ENCODE measurements at places on chromosomes 4 and X.
A peak's percentile ranks its signal among the peaks of the same experiment; 100 is the strongest.

- DNase-seq = no peak
Measured at GRCh38 chr4:143189528-143189927, 4.8 kb downstream of the USP38 start.

DNA sequence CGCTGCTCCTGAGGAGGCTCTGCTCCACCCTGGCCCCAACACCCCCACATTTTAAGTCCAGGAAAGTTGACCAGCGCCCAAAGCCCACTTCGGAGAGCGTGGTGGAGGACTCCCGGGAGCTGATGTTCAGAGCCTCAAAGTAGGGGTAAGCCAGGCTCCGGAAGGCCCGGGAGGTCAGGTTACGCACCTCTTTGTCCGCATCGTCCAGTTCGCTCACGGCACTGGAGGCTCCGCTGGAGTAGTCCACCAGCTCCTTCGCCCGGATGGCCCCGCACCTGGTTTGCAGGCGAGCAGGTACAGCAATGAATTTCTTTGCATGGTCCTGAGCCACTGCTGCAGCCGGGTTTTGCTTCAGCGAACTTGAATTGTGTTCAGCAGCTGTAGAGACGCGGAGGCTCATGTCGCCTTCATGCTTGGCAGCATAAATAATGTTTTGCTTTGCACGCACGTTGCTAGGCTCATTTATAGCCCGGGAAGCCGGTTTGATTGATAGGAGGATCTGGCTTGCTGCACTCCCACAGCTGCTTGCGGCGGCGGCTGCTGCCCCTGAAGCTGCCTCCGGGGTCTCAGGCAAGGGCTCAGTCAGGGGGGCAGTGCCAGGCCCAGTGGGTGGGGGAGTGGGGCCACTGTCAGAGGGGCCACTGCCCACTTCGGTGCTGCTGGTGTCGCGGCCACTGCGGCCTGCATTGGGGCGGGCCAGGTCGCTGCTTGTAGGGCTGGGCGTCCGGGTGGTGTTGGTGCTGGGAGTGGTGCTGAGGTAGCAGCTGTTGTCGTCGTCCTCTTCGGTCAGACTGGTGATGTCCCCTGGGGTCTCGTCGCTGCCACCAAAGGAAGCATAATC, 4.8 kb downstream of the C4orf54 start:
- DNase-seq = no peak

GRCh38 chrX:103367502-103367901, 8.8 kb upstream of the BEX3 start:
- no peak for DNase-seq

- DNase-seq = no peak
Measured at GRCh38 chr4:130053723-130054122, 957.8 kb downstream of the C4orf33 start.

- DNase-seq = no peak
Measured at GRCh38 chr4:86565651-86566050, 28.5 kb upstream of the PTPN13 start.

GRCh38 chrX:118756101-118756500, 28.7 kb downstream of the IL13RA1 start:
- no peak for DNase-seq

- DNase-seq = peak; percentile 50
Measured at GRCh38 chr4:112604589-112604988, 32.1 kb downstream of the ZGRF1 start.

GRCh38 chrX:138939038-138939437, 227.5 kb upstream of the FGF13 start:
- DNase-seq = no peak

GRCh38 chr4:116733370-116733769, 352.0 kb downstream of the TRAM1L1 start:
- DNase-seq = no peak

- no peak for DNase-seq
Measured at GRCh38 chrX:9494771-9495170, 29.9 kb downstream of the TBL1X start.

- DNase-seq = no peak
Measured at GRCh38 chr4:16461362-16461761, 235.1 kb upstream of the TAPT1 start.

- DNase-seq = no peak
Measured at GRCh38 chrX:108087792-108088191, 3.5 kb downstream of the PSMD10 start.

DNA sequence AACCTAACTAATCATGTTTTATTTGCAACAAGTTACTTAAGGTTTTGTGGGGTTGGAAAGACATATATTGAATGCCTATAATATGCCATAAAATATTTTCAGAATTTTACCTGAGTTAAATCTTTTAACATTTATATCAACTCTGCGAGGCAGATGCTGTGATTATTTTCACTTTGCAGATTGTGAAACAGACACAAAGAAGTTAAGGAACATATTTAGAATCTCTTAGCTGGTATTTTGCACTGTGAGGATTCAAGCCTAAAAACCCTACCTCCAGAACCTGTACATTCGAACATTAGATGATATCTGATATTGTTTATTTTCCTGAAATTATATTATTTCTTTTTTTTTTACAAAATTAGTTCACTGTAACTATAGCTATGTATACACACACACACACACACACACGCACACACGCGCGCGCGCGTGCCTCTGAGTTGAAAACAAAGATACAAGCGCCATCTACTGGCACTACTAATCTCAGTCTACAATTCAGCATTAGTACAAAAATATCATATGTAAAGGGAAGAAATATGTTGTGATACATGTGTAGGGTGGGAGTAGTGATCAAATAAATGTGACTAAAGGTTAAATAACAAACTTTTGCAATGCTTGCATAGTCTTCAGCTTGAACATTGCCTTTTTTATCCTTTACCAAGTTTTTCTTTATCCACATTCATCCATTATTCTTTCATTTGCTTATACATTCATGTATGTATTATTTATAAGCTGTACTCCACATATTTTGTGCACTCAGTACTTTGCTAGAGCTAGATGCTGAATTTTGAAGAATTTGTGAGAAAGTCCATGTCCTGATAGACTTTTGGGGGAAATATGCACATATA, 61.5 kb downstream of the ANXA10 start:
- no peak for DNase-seq

- DNase-seq = no peak
Measured at GRCh38 chr4:107058828-107059227, 22.7 kb upstream of the DKK2 start.

DNA sequence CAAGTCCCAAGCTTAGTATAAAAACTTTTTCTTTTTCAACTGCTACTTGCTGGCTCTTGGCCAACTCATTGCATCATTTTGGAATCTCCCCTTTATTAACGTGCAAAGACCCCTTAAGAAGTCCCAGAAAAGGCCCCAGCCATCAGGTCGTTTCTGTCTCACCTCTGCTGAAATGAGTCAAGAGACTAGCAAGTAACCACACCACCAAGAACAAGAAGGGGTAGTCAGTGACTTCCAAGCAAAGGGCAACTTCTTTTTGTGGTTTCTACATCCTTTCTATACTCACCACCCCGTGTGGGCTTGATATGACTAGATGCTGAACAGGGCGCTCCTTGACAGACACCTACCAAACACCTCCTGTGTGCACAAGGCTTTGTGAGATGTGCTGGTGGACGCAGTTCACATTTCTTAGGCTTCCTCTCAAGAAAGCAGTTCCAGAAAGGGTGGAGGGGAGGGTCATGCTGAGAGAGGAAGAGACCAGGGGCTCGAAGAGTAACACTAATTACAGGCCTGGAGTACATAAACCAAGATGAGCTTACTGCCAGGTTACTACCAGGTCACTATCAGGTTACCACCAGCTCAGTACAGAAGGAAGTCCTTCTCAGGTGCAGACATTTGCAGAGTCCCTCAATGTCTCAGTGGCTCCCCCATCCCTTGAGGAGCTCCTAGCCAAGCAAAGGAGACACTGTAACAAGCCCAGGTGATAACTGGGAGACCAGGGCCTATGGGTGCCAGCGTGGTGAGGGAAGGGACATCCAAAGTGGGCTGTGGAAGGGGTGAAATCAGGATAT, 19.3 kb downstream of the JAKMIP1 start:
- DNase-seq = no peak

DNA sequence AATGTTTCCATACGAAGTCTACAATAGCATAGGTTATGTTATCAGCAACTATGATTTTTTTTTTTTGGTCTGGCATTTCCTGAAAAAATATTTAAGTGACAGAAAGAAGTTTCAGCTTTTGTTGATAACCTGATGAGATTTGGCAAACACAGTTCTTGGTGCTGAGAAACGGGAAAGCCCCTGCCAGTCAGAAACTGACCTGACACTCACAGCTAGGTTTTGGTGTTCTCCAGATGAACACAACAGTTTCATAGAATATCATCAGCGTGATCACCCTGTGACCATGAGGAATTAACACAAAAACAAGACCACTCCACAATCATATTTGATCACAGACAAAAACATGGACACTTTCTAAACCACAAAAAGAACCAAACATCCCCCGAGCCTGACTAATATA, 152.5 kb upstream of the DCAF8L1 start:
- DNase-seq = no peak

DNA sequence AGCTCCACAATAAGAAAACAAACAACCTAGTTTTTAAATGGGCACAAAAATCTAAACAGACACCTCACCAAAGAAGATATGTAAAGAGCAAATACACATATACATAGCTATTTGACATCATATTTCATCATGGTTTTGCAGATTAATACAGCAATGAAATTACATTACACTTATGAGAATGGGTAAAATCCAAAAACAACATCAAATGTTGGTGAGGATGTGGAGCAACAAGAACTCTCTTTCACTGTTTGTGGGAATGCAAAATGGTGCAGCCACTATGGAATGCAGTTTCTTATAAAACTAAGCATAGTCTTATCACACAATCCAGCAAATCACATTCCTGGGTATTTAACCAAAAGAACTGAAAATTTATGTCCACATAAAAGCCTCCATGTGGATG, 25.0 kb downstream of the TLR6 start:
- no peak for DNase-seq

DNA sequence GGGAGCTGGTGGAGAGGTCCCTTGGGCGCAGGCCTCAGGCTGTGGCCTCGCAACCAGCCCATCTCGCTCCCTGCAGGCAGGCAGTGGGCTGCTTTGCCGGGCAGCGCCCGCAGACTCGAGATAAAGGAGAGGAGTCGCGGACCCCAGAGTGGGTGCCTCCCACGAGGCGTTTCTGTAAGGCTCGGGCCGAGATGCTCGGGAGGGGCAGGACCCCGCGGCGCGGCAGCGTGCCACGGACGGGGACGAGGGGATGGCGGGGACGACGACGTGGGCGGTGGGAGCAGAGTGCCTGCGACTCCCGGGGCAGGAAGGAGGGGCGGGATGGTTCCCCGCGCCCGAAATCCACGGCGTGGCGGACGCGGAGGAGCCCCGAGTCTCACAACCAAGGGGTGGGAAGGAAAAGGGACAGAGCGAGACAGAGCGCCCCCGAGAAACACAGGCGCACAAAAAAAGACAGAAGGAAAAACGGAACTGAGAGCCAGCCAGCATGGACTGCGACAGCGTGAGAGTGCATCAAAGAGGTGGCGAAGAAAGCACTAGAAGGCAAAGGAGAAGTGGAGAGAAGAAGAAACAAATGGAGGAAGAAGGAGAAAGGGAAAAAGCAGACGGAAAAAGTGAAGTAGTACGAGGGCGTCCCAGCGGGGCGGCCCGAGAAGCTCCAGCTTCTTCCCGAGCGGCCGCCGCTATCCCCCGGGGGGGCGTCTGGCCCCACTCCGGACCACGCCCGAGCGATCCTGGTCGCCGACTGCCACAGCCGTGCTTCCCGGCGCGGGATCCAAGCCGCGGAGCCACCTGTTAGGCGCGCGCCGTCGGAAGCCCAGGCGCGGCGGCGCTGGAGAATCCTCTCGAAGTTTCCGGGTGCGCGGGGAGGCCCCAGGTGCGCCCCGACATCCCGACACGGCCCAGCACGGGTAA, 1.5 kb downstream of the BEND4 start:
- no peak for DNase-seq

- DNase-seq = peak; percentile 5
Measured at GRCh38 chrX:70613295-70613694, 168.7 kb downstream of the DLG3 start.

DNA sequence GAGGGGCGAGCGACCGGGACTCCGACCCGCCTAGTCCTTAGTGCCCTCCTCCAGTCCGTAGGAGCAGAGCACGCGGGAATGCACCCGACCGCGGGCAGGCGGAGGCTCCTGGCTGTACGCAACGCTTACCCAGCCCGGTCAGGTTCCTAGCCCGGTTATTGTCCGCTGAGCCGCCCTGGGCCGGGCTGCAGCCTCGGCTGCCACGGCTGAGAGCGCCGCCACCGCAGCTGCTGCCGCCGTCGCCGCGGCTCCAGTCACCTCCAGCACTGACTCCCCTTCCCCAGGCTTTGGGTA, at the start of gene AMER1:
AMER1 (minus strand) TSS at position 268 of the 294 bp plus-strand sequence. CDS start 12,422 bp downstream, outside the sequence.
- no peak for DNase-seq

- DNase-seq = no peak
Measured at GRCh38 chrX:53318766-53319353, 37.5 kb upstream of the IQSEC2 start.

GRCh38 chr4:102428122-102428521, 73.0 kb upstream of the NFKB1 start:
- DNase-seq = no peak

- no peak for DNase-seq
Measured at GRCh38 chr4:74555231-74555630, 110.3 kb downstream of the AREG start.

DNA sequence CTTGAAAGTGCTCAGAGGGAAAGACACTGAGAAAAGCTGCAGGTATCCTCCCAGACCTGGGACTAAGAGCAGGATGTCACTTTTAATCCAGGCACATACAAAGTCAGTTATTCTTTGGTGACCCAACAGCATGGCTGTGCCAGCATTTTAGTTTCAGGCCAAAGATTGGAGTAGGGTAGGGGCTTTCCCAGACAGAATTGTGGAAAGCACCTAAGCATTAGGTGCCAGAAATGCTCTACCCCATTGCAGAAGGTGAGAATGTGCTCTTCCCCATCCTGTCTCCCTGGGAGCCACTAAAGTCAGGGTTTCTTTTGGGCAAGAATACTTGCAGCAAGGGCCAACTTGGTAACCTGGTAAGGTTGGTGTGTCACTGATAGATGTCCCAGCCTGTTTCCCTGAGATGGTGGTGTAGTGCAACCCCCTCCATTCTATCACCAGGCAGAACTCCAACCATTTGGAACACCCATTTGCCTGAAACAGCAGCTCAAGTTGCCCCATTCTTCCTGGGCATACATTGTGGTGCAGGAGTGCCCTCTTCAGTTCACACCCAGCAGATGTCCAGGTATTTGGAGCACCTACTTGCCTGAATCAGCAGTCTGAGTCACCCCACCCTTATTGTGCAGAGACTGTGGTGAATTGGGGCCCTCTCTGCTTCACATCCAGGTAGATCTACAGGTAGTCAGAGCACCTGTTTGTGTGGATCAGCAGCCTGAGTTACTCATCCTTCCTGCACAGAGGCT, 183.5 kb downstream of the ZC4H2 start:
- DNase-seq = no peak

- no peak for DNase-seq
Measured at GRCh38 chr4:185090592-185090991, 52.5 kb upstream of the SLC25A4 start.

DNA sequence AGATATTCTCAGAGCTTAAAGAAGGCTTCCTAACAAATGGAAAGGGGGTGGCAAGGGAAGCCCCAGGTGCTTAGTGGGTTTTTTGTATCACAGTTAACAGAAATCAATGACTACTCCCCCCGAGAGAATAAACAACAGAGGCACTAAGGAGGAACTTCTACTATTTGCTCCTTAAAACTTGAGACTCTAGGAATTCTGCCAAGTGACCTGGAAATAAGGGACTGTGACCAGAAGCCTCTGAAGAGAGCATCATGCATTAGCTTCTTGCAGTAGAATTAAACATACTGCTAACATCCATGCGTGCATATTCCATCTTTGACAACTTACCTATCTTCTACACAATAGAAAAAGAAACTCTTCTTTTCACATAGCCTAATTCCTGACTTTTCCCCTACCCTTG, 86.8 kb downstream of the CAMK2D start:
- DNase-seq = no peak

- no peak for DNase-seq
Measured at GRCh38 chr4:165210566-165210965, 3.2 kb downstream of the KLHL2 start.

Measured in hepatic stellate cell (primary cell).